ENCODE measurements at places on chromosomes 12 and 14.
A peak's percentile ranks its signal among the peaks of the same experiment; 100 is the strongest.

GRCh38 chr12:62328296-62328921, 68.2 kb downstream of the USP15 start:
- no peaks in the 10 kb centered on the region for H3K27me3 ChIP-seq
- H3K36me3 ChIP-seq = no peaks in the 10 kb centered on the region
- H3K27ac ChIP-seq = peak overlapping the region; percentile 38
- H3K4me3 ChIP-seq = no peak overlapping the region

DNA sequence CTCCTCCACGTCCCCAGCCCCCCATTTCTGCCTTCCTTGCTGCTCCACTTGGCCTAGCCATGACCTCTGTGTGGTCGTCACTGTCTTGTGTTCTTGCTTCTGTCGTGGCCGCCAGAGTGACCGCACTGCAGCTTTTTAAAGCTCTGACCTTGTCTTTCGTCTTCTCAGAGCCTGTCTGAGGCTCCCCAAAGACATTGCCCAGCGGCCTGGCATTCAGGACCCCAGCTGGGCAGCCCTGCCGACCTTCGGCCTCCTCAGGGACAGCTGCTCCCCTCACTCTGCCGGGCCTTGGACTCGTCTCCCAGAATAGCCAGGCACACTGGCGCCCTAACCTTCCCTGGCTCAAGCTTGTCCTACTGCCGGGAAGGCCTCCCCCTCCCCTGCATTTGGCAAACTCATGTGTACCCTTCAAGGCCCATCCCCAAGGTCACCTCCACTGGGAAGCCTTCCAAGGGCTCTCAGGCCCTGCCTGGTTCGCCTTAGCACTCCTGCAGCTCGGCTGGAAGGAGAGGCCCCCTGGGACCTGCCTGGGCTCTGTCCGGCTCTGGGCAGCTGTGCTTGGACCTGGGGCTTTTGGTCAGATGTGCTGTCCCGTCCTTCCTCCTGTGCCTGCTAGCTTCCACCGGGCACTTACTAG, 15.7 kb upstream of the DLK1 start:
- peaks cover 48% of the 10 kb centered on the region for H3K4me1 ChIP-seq
- H3K27ac ChIP-seq = peak overlapping the region; percentile 65
- DNase-seq = no peak
- no peak overlapping the region for H3K4me3 ChIP-seq

DNA sequence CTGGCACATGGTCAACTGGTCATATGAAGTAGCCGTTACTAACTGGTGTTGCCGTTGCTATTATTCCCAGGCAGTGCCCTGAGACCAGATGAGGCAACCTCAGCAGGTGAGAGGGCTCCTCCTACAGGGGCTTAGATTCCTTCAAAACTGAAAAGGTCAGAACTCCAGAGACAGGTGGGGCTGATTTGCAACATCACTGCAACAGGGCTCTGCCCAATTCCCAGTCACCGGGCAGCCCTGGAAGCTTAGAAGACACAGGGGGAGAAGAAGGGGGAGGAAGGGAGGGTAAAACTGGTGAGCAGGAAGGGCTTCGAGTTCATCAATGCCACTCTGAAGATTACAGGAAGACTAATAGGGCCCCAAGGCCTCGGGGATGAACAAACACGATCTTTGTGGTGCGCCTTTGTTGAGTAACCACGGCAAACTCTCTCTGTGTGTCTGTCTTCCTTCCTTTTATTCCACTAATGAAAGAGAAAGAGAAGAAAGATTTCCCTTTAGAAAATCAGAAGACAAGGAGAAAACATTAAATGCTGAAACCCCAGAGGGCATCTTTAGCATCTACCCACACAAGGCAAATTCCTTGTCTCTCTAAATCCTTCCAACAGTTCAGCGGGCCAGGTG, 749.1 kb upstream of the TBX3 start:
- H3K4me3 ChIP-seq = no peak overlapping the region
- H3K27me3 ChIP-seq = no peaks in the 10 kb centered on the region
- no peak for DNase-seq
- H3K4me1 ChIP-seq = no peaks in the 10 kb centered on the region
- H3K27ac ChIP-seq = no peak overlapping the region

GRCh38 chr14:34228650-34228976, 233.4 kb downstream of the SPTSSA start:
- H3K27me3 ChIP-seq = no peaks in the 10 kb centered on the region
- no peaks in the 10 kb centered on the region for H3K4me1 ChIP-seq
- H3K27ac ChIP-seq = no peak overlapping the region
- H3K36me3 ChIP-seq = no peaks in the 10 kb centered on the region

DNA sequence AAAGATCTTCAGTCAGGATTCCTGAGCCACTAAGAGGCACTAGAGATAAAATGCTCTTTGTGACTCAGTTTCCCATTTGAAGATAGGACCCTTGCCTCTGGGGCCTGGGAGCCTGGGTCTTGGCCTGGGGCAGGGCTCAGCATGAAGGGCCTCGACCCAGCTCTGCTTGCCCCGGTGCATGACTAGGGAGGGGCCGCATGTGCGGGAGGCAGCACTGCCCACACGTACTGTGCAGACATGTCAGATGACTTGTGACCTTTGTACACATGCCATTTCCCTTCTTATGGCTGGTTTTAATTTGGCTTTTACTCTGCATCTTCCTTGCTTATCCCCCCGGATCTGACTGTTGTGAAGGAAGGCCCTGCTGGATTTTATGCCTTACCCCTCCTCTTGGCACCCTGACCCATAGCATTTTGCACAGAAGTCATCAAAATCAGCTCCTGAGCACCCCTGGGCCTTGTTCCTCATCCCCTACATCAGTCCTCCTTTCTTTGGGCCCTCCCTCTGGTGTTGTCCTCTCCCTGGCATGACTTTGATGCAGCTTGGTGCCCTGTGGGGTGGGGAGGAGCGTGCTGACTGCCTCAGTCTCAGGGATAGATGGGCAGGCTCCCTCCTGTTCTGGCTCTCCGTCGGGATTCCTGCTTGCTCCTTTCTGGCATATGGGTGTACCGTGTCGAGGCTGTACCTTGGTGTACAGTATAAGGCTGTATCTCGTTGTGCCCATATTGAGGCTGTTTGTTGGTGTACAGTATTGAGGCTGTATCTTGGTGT, 4.4 kb downstream of the CLSTN3 start:
- H3K27me3 ChIP-seq = peaks cover 25% of the 10 kb centered on the region
- H3K36me3 ChIP-seq = no peaks in the 10 kb centered on the region
- H3K4me1 ChIP-seq = peaks cover 20% of the 10 kb centered on the region
- no peak overlapping the region for H3K27ac ChIP-seq
- no peak overlapping the region for H3K4me3 ChIP-seq
- DNase-seq = no peak

DNA sequence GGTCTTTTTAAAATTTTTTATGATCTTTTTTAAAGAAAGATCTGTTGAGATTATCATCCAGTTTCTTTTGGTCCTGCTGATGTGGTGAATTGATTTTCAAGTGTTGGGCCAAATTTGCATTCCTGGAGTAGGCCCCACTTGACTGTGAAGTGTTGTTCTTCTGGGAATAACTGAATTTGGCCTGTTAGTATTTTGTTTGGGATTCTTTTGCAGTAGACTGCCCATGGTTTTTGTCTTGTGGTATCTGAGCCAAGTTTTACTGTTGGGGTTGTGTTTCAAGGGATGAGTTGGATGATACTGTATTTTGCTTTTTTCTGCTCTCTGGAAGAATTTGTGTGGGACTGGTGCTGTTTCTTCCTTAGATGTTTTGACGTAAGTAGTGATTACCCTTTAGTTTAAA, 4.0 kb upstream of the SYCP3 start:
- peaks cover 9% of the 10 kb centered on the region for H3K4me1 ChIP-seq
- H3K4me3 ChIP-seq = no peak overlapping the region
- no peak overlapping the region for H3K27ac ChIP-seq
- no peak for DNase-seq
- H3K36me3 ChIP-seq = peaks cover 92% of the 10 kb centered on the region
- H3K27me3 ChIP-seq = no peaks in the 10 kb centered on the region

- H3K27ac ChIP-seq = no peak overlapping the region
- H3K4me1 ChIP-seq = peaks cover 35% of the 10 kb centered on the region
- H3K4me3 ChIP-seq = no peak overlapping the region
- DNase-seq = no peak
- H3K36me3 ChIP-seq = no peaks in the 10 kb centered on the region
- no peaks in the 10 kb centered on the region for H3K27me3 ChIP-seq
Measured at GRCh38 chr12:38890102-38890855, 15.1 kb downstream of the CPNE8 start.

DNA sequence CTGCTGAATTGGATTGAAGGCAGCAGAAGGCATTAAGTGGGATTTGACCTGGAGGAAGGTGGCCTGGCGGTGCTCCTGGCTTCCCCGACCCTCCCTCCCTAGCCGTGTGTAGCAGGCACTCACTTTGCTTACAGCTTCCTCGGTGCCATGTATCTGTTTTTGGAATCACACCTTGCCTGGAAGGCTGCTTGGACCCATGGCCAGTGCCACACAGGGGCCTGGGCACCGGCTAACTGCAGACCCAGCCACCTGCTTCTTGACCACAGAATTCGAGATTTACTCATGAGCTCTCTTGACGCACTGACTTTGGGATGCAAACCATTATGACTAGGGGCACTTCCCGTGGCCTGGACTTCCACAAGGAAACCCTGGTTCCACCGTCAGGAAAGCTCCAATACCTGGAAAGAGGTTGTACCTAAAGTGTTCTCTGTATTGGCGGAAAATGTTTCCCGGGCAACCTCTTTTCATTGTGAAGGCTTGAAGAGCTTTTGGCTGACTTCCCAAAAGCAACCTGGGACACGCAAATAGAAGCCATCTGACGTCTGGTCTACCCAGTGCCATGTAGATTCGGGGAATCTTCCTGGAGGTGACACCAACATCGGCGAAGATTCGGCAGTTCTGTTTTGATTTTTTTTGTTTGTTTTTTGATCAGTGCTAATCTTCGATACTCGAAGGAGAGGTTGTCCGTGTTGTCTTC, 125.6 kb upstream of the RTL1 start:
- H3K27me3 ChIP-seq = peaks cover 4% of the 10 kb centered on the region
- no peak for DNase-seq
- H3K27ac ChIP-seq = no peak overlapping the region
- no peak overlapping the region for H3K4me3 ChIP-seq

DNA sequence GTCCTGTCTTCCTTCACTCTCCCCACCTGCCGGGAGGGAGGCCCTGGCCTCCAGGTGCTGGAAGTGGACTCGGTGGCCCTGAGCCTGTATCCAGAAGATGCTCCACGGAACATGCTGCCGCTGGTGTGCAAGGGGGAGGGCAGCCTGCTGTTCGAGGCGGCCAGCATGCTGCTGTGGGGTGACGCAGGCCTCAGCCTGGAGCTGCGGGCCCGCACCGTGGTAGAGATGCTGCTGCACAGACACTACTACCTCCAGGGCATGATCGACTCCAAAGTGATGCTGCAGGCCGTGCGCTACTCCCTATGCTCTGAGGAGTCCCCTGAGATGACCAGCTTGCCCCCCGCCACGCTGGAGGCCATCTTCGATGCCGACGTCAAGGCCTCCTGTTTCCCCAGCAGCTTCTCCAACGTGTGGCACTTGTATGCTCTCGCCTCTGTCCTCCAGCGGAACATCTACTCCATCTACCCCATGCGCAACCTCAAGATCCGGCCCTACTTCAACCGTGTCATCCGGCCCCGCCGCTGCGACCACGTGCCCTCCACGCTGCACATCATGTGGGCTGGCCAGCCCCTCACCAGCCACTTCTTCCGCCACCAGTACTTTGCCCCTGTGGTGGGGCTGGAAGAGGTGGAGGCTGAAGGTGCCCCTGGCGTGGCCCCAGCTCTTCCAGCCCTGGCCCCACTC, 8.8 kb downstream of the VRTN start:
- H3K27ac ChIP-seq = no peak overlapping the region
- no peaks in the 10 kb centered on the region for H3K4me1 ChIP-seq
- no peaks in the 10 kb centered on the region for H3K27me3 ChIP-seq
- H3K36me3 ChIP-seq = no peaks in the 10 kb centered on the region
- no peak overlapping the region for H3K4me3 ChIP-seq

GRCh38 chr12:19646599-19646998, 207.3 kb downstream of the AEBP2 start:
- H3K27ac ChIP-seq = no peak overlapping the region
- H3K27me3 ChIP-seq = no peaks in the 10 kb centered on the region
- no peaks in the 10 kb centered on the region for H3K4me1 ChIP-seq
- no peak for DNase-seq
- H3K4me3 ChIP-seq = no peak overlapping the region
- H3K36me3 ChIP-seq = no peaks in the 10 kb centered on the region

- no peak overlapping the region for H3K4me3 ChIP-seq
- DNase-seq = no peak
- no peak overlapping the region for H3K27ac ChIP-seq
- H3K27me3 ChIP-seq = no peaks in the 10 kb centered on the region
- peaks cover 7% of the 10 kb centered on the region for H3K4me1 ChIP-seq
Measured at GRCh38 chr12:49428793-49429192, 61.5 kb downstream of the SPATS2 start.

GRCh38 chr14:102570334-102570995, 22.0 kb upstream of the RCOR1 start:
- H3K36me3 ChIP-seq = no peaks in the 10 kb centered on the region
- H3K27ac ChIP-seq = no peak overlapping the region
- H3K27me3 ChIP-seq = no peaks in the 10 kb centered on the region
- no peaks in the 10 kb centered on the region for H3K4me1 ChIP-seq
- DNase-seq = no peak

DNA sequence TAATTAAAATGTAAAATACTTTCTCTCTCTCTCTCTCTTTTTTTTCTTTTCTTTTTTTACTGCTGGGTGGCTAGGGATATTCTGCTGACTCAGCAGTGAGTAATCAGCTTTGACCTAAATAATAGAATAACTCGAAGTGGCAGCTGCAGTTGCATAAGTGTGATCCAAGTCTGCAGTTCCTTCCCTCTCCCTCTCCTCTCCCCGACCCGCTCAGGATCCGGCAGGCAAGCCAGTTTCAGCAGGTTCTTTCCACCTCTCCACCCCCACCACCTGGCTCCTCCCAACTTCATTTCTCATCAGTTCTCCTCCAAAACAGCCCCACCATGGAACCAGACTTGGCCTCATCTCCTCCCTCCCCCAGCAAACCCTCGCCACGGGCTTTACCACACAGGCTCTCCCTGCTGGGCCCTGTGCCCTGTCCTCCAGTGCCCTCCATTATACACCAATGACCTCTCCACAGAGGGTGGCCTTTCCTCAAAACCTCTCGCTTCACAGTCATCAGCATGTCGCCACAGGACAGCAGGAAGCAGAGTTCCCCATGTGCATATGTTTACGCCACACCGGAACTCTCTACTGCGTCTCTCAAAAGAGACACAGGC, 22.4 kb downstream of the SLC7A8 start:
- peaks cover 15% of the 10 kb centered on the region for H3K4me1 ChIP-seq
- no peaks in the 10 kb centered on the region for H3K27me3 ChIP-seq
- no peak for DNase-seq
- no peak overlapping the region for H3K4me3 ChIP-seq
- no peaks in the 10 kb centered on the region for H3K36me3 ChIP-seq
